ENCODE measurements at places on chromosomes 2 and 18. TPM values are rescaled to one million over a fixed set of nuclear protein-coding genes. Genes with fewer than 3 reads are reported as not detected.

DNA sequence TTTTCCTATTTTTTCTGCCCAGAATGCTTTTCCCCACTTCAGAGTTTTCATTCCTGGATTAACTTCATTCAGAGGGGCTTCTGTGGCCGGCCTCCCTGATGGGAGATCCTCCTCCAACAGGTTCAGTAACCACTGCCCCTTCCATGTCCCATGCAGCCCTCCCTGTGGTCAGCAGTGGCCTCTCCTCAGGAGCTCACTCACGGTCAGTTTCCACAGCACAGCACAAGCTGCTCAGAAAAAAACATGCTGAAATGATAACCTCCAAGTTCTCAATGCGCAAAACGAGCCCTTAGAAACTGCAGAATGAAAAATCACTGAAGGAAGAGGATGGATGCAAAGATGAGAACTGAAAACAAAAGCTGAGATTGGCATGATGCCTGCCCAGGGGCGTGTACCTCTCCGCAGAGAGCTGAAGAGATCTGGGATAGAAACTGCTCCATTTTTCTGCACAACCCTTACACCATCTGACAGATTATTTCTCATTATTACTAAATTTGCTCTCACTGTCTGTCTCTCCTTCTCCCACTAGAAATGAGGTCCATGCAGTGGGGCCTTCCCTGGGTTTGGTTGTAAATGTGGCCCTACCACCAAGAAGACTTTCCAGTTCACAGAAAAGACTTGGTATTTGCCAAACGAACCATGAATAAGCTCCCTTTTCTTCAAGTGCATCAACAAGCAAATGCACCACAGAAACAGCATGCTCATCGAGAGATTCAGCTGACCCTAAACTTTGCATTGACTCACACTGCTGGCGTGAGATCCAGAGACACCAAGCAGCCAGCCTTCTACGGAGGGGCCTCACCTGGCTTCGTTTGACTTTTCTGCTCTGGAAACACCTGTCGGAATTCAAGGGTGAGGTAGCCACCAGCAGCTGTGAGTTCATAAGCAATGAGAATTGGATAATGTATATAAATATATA, 51.5 kb downstream of the TMEM18 start:
- no peaks in the 10 kb centered on the region for H3K4me1 ChIP-seq
- DNase-seq: no peak
- no peaks in the 10 kb centered on the region for H3K27me3 ChIP-seq
- no peaks in the 10 kb centered on the region for H3K36me3 ChIP-seq

GRCh38 chr2:67896076-67896475, 166.7 kb downstream of the C1D start:
- no peak for DNase-seq
- H3K27ac ChIP-seq: no peak overlapping the region
- no peak overlapping the region for H3K4me3 ChIP-seq

DNA sequence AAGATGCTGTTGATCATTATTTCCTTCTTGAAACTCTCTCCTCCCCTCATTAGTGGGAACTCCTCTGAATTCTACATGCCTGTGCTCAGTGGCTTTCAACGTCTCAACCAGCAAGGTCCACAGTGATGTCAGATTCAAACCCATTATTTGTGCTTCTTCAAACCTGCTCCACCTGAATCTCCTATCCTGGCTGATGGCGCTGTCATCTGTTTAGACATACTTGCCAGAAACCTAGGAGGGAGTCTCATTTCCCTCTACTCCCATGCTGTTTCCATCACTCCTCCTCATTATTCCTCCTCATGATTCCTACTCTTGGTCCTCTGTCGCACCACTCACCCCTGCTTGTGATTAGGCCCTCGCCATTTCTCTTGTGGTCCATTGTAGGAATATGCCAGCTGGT, 2.9 kb upstream of the LPIN2 start:
- no peaks in the 10 kb centered on the region for H3K27me3 ChIP-seq
- DNase-seq: no peak
- H3K4me3 ChIP-seq: no peak overlapping the region
- no peaks in the 10 kb centered on the region for H3K36me3 ChIP-seq
- H3K4me1 ChIP-seq: peaks cover 7% of the 10 kb centered on the region

GRCh38 chr2:20080839-20081415, 29.5 kb upstream of the LAPTM4A start:
- peak; percentile 36 for DNase-seq
- no peaks in the 10 kb centered on the region for H3K27me3 ChIP-seq
- no peak overlapping the region for H3K4me3 ChIP-seq
- no peaks in the 10 kb centered on the region for H3K4me1 ChIP-seq
- no peak overlapping the region for H3K27ac ChIP-seq
- H3K36me3 ChIP-seq: no peaks in the 10 kb centered on the region

DNA sequence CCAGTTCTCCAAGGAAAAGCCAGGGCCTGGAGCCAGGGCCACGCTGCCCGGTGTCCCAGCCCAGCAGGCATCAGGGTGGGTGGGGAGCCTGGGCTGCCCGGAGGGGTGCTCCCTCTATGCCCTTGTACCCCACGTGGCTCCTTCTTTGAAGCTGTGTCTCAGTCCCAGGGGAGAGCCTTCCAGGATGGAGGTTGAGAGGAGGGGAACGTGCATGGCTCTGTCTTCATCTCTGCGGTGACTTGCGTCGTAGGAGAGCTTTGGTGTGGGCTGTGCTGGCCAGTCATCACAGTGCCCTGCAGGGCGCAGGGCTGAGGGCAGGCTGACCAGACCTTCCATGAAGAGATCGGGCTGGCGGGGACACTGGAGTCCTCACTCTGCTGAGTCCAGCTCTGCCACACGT, 197.2 kb downstream of the LDLRAD4 start:
- no peaks in the 10 kb centered on the region for H3K36me3 ChIP-seq
- no peaks in the 10 kb centered on the region for H3K27me3 ChIP-seq
- H3K4me1 ChIP-seq: no peaks in the 10 kb centered on the region

DNA sequence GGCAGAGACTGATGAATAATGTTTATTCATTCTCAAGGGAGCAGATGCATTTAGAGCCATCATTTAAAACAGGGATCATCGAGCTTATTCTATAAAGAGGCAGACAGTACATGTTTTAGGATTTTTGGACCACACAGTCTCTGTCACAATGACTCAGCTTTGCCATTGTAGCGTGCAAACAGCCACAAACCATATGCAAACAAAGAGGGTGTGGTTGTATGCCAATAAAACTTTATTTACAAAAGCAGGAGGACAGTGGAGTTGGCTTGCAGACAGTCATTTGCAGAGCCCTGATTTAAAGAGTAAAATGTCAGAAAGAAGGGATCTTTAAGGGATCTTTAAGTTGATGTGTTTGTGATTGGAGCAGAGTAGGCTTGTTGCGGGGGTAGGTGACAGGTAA, 51.5 kb downstream of the SMIM21 start:
- no peaks in the 10 kb centered on the region for H3K36me3 ChIP-seq
- H3K4me3 ChIP-seq: no peak overlapping the region
- H3K27ac ChIP-seq: no peak overlapping the region
- DNase-seq: no peak

DNA sequence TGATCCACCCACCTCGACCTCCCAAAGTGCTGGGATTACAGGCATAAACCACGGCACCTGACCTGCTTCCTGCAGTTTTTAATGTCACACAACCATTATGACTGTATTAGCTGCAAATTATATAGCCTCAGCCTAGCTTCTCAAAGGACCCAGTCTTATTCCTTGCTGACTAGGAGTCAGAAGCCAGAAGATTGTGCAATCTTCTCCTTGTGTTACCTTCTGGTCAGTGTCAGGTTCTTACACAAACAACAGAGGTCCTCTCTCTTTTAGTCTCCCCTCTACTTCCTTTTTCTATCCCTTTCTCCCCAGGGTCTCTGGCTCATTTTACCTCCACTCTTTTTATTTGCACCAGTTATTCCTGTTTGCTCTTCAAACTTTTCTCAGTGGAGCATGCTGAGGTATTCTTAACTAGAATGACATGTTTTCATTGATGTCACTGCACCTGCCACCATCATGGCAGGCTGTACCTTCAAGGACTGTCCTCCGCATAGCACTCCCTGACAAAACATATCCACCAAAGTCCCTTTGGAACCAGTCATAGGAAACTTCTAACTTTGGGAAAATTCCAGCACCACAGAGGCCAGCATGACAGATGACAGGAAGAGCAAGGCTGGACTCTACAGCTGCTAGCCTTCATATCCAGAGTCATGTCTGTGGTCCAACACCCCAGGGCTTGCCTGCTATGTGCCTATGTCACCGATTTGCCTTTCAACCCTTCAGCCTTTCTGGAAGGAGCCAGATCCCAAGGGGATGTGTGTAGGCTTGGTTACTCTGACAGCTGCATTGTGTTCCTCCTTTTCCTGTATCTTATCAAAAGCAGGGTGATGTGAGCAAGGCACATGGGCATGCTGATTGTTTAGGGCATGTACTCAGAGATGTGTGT, 45.2 kb upstream of the EPC2 start:
- no peak overlapping the region for H3K4me3 ChIP-seq
- H3K27ac ChIP-seq: no peak overlapping the region
- H3K36me3 ChIP-seq: no peaks in the 10 kb centered on the region
- H3K27me3 ChIP-seq: no peaks in the 10 kb centered on the region

Gene C2orf78
- total RNA-seq: not detected

Data from ovary (tissue), 10 donors.